ENCODE measurements at places on chromosomes 4 and X.

DNA sequence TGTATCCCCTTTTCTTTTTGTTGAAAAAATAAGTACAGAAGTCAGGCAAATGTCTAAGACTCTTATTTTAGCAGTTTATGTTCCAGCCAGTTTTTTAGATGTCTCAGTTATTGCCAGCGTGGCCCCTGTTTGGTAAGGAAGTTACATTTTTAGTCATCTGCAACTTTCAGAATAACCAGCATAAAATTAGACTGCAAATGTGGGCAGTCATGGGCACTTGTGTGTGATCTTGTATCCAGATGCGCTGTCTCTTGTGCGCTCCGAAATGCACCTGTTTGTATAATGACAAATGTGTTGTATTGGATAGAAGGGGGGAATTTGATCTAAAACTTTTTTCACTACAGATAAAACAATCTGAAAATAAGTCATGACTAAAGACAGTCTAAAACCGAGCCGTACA lies 44.3 kb upstream of the CLCN4 start:
- no peak for DNase-seq

- no peak for DNase-seq
These were observed 187.9 kb downstream of the CHM start for GRCh38 chrX:85859426-85859825.

- no peak for DNase-seq
These were observed 154.9 kb downstream of the FRMPD4 start for GRCh38 chrX:12292996-12293765.

DNA sequence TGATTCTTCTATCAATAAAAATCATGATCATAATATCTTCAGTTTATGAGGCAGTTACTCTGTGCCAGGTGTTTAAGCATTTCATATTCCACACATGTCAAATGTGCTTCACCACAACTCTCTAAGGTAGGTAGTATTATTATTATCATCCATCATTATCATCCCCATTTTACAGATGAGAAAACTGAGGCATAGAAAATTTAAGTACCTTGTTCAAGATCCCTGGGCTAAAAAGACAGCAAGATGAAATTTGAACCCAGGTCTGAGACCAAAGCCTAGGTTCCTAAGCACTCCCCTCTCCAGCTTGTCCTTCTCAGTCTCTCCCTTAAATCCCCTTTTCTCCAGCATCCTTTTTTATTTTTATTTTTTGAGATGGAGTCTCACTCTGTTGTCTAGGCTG lies 33.4 kb downstream of the SEPTIN6 start:
- DNase-seq, result no peak

DNA sequence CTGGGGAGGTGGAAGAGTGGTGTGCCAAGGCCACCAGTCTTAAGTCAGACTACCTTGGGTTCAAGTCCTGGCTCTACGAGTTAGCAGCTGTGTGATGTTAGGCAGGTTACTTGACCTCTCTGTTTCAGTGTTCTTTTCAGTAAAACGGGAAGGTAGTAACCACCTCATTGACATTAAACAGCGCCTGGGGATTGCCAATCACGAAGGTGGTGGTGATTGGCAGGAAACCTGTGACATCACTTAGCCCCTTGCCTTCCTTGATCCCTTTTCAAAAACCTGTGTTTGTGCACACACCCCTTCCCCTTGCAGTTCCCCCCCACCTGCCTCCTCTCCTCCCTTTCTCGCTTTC lies 7.6 kb downstream of the KLF3 start:
- no peak for DNase-seq

- no peak for DNase-seq
These were observed 124.6 kb downstream of the COL4A6 start for GRCh38 chrX:108313669-108314068.

GRCh38 chr4:145098675-145099037 lies 545 bp downstream of the ABCE1 start:
- no peak for DNase-seq

- DNase-seq, result no peak
These were observed 190.1 kb upstream of the ITM2A start for GRCh38 chrX:79557212-79557611.

DNA sequence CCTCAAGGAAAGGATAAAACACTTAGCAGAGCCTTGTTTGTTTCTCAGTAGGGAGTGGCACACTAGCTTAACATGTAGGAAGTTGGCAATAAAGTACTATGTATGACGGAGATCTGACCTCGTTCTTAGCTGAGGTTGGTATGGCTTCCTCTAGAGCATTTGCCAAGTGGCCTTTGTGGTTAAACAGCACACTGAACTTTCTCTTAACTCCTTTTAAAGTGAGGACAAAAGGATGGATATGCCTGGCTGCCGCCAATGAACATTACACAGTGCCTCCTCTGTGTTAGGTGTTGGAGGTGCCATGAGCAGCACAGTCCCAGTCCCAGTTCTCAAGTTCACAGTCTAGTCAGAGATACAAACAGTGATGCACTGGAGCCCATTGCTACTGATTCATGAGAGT lies 54.4 kb downstream of the VGLL1 start:
- DNase-seq, result no peak

GRCh38 chrX:39261446-39262147 lies 460.3 kb downstream of the MID1IP1 start:
- DNase-seq, result no peak

GRCh38 chr4:116272336-116272735 lies 813.0 kb downstream of the TRAM1L1 start:
- DNase-seq, result no peak

DNA sequence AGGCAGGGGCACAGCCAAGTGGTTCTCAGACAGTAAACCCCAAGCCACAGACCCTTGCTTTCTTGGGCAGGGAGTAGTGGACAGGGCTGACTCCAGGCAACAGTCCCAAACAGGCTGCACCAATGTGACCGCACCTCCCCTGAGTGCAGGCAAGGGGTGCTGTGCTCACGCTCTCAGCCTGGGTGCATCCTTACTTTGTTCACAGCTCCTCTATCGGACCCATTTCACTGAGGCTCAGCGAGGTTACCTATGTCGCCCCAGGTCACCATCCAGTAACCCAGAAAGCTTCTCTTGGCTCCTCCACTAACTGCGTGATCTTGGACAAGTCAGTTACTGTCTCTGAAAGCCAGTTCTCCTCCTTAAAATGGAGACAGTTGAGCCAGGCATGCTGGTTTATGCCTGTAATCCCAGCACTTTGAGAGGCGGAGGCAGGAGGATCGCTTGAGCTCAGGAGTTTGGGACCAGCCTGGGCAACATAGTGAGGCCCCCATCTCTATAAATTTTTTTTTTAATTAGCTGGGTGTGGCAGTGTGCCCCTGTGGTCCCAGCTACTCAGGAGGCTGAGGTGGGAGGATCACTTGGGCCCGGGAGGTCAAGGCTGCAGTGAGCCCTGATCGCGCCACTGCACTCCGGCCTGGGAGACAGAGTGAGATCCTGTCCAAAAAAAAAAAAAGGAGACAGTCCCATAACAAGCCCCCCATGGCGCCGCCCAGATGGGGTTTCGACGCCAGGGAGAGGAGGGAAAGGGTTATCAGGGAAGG lies 823 bp upstream of the MAN2B2 start:
- DNase-seq, result no peak

DNA sequence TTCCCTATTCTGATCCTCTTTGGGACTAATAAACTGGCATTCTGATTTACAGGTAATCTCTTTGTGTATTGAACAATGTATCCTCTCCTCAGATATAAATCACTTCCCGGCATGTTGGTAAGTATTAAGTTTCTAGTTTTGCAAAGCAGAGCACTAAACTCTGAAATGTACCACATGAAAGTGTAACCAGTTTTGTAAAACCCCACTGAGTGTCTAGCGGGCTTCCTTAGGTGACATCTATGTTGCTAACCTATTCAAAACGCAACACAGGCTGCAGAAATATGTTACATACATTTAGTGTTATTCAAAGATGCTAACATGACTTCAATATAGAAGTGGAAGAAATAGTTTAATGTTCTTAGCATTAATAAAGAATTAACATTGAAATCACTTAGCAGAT lies 25.2 kb downstream of the DNAJB14 start:
- no peak for DNase-seq

DNA sequence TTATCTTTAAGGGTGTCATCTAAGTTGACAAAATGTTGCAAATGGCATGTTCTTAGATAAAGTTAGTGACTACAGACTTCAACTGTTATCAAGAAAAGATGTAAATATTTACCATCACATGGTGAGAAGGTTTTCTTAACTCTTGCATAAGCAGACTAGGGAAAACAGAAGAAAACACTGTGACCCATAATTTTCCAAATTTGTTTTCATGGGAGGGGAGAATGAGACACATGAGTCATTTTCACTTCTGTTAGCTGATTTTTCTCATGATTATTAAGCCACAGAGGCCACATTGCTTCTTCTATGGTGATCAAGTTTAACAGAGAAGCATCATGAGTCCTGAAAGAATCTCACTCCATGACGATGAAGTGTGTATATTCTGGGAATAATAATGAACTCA lies 30.2 kb upstream of the SYTL5 start:
- DNase-seq, result no peak

DNA sequence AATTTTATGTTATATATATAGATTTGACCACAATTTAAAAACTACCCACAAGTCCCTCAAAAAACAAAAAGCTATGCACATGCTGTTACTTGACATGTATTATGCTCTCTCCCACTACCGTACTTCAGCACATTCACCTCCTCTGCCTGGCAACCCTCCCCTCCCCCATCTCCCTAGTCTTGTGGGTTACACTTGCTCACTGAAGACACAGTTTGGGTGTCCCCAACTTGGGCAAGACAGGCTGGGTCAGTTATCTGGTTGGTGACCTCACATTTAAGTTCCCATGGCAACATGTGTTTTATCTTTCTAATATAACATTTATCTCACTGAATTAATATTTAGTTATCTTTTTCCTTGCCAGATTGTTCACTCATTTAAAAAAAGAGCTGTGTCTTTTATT lies 32.7 kb downstream of the SEC24D start:
- DNase-seq, result no peak

DNA sequence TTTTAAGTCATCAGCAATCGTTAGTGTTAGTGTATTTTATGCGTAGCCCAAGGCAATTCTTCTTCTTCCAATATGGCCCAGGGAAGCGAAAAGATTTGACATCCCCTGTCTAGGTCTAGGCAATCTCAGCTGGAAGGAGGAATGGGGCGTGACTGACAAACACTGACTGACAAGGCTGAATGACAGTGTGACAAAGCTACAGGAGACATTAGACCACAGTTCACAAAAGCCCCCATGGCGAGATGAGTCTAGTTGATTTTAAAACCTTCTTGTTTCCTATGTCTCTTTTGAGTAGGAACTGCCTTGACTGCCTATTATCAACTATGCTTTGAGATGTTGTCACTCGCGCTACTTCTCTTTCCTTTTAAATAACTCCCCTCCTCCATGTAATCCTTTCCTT lies 42.3 kb downstream of the QRFPR start:
- DNase-seq, result no peak

DNA sequence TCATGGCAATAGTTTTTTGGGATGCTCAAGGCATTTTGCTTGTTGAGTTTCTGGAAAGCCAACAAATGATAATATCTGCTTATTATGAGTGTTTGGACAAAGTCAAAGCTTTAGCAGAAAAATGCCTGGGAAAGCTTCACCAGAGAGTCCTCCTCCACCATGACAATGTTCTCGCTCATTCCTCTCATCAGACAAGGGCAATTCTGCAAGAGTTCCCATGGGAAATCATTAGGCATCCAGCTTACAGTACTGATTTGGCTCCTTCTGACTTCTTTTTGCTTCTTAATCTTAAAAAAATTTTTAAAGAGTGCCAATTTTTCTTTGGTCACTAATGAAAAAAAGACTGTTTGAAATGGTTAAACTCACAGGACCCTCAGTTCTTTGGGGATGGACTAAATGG lies 136.3 kb downstream of the UBE2K start:
- DNase-seq, result no peak

GRCh38 chr4:36900446-36900987 lies 344.0 kb upstream of the NWD2 start:
- DNase-seq, result no peak

- no peak for DNase-seq
These were observed 198.9 kb downstream of the ANK2 start for GRCh38 chr4:113248320-113248719.

- DNase-seq, result no peak
These were observed 418.0 kb upstream of the SPOCK3 start for GRCh38 chr4:167652267-167652666.

DNA sequence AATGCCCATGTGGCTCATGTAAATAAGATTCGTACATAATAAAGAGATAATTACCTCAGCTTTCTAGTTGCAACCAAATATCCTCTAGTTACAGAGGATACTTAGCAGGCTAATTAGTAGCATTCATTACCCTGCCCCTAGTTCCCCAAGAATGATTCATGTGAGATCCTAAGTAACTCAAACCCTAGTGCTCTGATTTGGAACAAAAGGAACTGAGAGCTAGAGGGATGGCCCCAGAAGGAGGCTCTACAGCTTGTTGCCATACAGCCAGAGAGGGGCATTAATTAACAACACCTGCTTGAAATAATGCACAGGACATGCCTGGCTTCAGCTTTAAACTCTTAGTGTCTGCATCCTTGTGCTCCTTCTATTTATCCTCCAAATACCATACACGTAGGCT lies 32.6 kb upstream of the CBR4 start:
- DNase-seq, result no peak

DNA sequence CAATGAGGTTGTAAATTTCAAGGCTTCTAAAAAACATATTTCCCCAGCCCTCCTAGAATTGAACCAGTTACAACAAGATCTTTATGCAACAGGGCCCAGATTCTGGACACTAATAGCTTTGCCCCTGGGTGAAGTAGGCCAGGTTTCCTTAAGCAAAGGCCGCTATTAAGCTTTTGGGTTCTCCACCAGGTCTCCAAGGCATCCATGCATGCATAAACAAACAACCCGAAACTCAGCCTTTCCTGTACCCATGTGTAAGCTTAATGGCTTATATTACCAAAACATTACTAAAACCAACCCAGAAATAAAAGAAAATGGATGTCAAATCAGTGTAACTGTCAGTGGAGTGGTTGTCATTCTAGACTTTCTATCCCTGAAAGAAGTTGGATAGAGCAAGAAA lies 137.1 kb downstream of the ARHGAP6 start:
- no peak for DNase-seq

DNA sequence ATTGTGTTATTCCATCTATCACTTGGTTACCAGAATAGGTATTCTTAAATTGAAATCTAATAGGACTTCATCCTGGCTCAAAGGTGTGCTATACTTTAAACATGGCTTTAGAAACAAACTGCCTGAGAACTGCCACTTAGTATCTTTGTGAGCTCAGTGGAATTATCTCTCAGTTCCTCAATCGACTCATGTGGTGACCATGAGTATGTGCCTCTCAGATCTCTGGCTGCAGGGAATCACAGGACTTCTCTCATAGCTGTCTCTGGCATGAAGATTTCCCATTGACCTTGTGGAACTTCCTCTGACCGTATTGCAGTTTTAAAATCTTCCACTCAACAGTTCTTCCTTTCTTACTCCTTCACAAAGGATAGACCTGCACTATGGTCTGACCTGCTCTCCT lies 681.9 kb upstream of the BOD1L1 start:
- no peak for DNase-seq

GRCh38 chr4:110742143-110742542 lies 119.3 kb upstream of the PITX2 start:
- no peak for DNase-seq

- no peak for DNase-seq
These were observed 43.8 kb downstream of the ELOVL6 start for GRCh38 chr4:110154582-110154981.

- no peak for DNase-seq
These were observed 132.4 kb upstream of the USP9X start for GRCh38 chrX:40952855-40953254.

- DNase-seq, result no peak
These were observed 383.0 kb upstream of the GALNT7 start for GRCh38 chr4:172785613-172786012.

GRCh38 chr4:59728496-59728895 lies 1471.6 kb upstream of the ADGRL3 start:
- DNase-seq, result no peak

All from D721Med (cell line).